ENCODE measurements at places on chromosomes 3 and 15. TPM values are rescaled to one million over a fixed set of nuclear protein-coding genes. Genes with fewer than 3 reads are reported as not detected.

- no peak for DNase-seq
Observed at GRCh38 chr3:62584636-62585035, 211.3 kb upstream of the FEZF2 start.

DNA sequence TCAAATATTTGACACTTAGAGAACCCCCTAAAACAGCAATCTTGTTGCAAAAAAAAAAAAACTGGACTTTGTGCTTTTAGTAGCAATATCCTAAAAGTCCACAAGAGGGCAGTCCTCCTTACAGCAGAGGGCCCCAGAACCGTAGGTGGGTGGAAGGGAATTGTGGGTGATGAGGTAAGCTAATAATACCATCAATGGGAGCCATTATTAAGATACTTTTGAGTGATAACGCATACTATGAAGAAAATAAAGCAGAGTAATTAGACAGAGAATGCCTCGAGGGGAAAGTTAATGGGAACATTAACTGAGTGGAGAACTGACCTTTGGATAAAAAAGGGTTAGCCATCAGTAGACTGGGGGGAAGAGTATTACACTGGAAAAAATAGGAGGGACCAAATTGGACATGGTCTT lies 229.9 kb downstream of the THRB start:
- DNase-seq = peak; percentile 32

The GOLGA6L9 gene
- total RNA-seq = 0.71 TPM

The KIAA1143 gene
- total RNA-seq = 30.1 TPM

GRCh38 chr3:106071306-106071705 lies 202.5 kb upstream of the CBLB start:
- no peak for DNase-seq

The ABHD14A gene
- 23.1 TPM for total RNA-seq

GRCh38 chr15:67091071-67091979 lies 25.9 kb downstream of the SMAD3 start:
- peak; percentile 98 for DNase-seq

DNA sequence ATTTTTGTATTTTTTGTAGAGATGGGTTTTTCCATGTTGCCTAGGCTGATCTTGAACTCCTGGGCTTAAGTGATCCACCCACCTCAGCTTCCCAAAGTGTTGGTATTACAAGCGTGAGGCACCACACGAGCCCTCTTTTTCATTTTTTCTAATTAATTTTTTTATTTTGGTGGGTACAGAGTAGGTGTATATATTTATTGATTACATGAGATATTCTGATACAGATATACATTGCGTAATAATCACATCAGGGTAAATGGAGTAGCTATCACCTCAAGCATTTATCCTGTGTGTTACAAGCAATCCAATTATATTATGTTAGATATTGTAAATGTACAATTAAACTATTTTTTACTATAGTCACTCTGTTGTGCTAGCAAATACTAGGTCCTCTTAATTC lies 66.1 kb downstream of the WDR49 start:
- no peak for DNase-seq

GRCh38 chr15:39493424-39494067 lies 87.3 kb upstream of the THBS1 start:
- DNase-seq = no peak

GRCh38 chr3:125262161-125262560 lies 49.6 kb upstream of the SLC12A8 start:
- no peak for DNase-seq

The NANOGP8 gene
- 0.29 TPM for total RNA-seq

DNA sequence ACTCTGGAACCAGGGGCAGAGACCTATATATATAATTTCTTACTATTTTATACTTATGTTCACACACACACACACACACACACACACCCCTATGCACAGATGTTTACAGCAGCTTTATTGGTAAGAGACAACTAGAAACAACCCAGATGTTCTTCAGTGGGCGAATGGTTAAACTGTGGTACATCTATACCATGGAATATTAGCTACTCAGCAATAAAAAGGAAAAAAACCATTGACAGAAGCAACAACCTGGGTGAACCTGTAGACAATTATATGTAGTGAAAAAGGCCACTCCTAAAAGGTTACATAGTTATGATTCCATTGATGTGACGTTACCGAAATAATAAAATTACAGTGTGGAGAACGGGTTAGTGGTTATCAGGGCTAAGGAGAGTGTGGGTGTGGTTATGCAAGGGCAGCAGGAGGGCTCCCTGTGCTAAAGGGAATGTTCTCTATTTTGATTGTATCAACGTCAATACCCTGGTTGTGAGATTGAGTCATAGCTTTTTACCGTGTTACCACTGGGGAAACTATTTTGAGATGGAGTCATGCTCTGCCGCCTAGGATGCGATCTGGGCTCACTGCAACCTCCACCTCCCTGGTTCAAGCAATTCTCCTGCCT lies 85.5 kb downstream of the FLNB start:
- DNase-seq = peak; percentile 19

- DNase-seq = no peak
Observed at GRCh38 chr3:462851-463250, 266.3 kb downstream of the CHL1 start.

The ROBO2 gene
- total RNA-seq = not detected

GRCh38 chr3:170862618-170863374 lies 7.2 kb downstream of the RPL22L1 start:
- peak; percentile 40 for DNase-seq

Measured in LHCN-M2 (cell line).